ENCODE measurements at places on chromosomes 4 and X.
A peak's percentile ranks its signal among the peaks of the same experiment; 100 is the strongest.

- no peak for DNase-seq
These were observed 90.4 kb downstream of the PHEX start for GRCh38 chrX:22122510-22122909.

DNA sequence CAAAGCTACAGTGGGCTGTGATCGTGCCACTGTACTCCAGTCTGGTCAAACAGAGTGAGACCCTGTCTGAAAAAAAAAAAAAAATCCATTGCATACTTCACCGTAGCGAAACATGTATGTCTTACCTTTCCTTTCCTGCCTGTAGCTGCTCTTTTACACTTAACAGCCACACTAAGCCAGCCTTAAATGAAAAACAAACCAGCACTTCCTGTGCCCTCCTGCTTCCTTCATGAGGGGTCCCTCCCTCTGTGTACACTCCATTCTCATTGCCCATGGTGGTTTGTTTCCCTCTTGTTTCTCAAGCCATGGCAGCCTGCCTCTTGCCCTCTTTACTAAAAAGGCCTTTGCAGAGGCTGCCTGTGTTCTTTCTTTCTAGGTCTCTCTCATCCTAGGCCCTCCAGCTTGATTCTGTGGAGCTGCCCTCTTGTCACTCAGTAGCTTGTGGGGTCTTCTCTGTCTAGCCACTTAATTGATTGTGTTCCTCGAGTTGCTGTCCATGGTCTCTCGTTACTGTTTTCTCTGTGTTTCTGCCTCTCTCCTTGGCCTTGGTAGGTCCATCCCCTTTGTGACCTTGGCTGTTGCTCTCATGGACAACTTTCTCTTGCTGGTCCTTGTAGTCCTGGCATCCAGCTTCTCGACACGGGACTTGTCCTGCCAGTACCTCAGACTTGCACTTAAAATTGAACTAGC, 52.1 kb upstream of the MSANTD1 start:
- DNase-seq: no peak

- no peak for DNase-seq
These were observed 35.1 kb downstream of the BCOR start for GRCh38 chrX:40062525-40063155.

GRCh38 chr4:152515678-152516077, 20.2 kb downstream of the FBXW7 start:
- no peak for DNase-seq

GRCh38 chr4:81084029-81084428, 53.5 kb downstream of the BMP3 start:
- DNase-seq: no peak

- no peak for DNase-seq
These were observed 13.8 kb upstream of the CLDN34 start for GRCh38 chrX:9953396-9953795.

- no peak for DNase-seq
These were observed 107.6 kb upstream of the FAM9B start for GRCh38 chrX:9141496-9141895.

- peak; percentile 85 for DNase-seq
These were observed at the start of the genes HMGN5 and SH3BGRL for GRCh38 chrX:81201671-81202455. Gene HMGN5 (minus strand): TSS chrX:81201913. CDS start chrX:81121549, 80,364 bp downstream. Gene SH3BGRL (plus strand): TSS chrX:81202102. CDS start chrX:81202201, 99 bp downstream.

- no peak for DNase-seq
These were observed 32.2 kb downstream of the CFAP299 start for GRCh38 chr4:80367737-80368136.

GRCh38 chr4:142406917-142407501, 439.1 kb downstream of the INPP4B start:
- DNase-seq: no peak

DNA sequence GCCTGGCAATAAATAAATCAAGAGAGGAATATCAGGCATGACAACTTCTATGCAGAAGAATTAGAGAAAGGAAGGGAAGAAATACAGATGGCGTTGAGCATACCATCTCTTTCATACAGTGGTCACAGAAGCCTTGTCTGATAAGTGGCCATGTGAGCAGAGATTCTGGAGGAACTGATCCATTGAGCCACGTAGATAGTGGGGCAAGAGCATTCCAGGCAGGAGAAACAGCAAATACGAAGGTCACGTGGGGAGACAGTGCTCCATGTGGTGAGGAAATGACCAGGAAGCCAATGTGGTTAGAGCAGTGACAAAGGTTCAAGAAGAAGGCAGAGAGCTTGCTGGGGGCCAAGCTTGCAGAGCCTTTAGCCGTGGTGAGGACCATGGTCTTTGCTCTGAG, 226.7 kb upstream of the NOCT start:
- no peak for DNase-seq

DNA sequence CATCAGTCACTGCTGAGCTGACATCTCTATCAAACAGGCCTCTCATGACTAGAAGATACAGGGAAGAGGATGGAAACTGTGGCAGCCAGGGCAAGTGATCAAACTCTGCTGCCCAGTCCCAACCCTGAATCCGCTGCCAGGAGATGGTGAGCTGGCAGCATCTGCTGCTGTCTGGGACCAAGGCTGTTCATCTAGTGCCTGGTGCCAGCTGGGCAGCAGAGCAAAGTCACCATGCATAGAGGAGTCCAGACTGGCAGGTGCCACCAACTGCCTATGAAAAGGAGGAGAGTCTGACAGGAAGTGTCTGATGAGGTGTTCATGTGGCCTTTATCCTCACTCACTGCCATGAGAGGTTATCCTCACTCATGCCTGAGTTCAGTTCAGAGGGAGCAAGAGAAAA, 518.9 kb downstream of the MID1IP1 start:
- DNase-seq: no peak

DNA sequence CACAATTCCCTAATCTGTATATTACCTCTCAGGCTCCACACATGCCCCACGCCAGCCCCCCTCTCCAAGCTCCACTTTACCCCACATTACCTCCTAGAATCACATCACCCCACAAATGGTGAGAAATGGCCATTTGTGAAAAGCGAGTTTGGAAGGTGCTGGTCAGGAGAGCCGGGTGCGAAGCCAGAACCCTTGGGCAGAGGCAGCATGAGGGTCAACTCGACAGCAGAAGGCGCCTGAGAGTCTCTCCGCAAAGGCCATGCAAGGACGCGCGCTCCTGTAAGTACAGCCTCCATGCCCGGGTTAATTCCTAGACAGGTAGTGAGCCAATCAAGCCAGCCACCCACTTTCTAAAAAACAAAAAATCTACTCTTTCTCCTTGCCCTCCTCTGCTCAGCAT, 42.4 kb downstream of the RHOXF2 start:
- no peak for DNase-seq

- DNase-seq: no peak
These were observed 57.5 kb upstream of the HDAC8 start for GRCh38 chrX:72630185-72630584.

- no peak for DNase-seq
These were observed 11.9 kb downstream of the RPS6KA3 start for GRCh38 chrX:20254712-20255299.

- DNase-seq: no peak
These were observed 156.4 kb downstream of the PPARGC1A start for GRCh38 chr4:23733476-23733875.

DNA sequence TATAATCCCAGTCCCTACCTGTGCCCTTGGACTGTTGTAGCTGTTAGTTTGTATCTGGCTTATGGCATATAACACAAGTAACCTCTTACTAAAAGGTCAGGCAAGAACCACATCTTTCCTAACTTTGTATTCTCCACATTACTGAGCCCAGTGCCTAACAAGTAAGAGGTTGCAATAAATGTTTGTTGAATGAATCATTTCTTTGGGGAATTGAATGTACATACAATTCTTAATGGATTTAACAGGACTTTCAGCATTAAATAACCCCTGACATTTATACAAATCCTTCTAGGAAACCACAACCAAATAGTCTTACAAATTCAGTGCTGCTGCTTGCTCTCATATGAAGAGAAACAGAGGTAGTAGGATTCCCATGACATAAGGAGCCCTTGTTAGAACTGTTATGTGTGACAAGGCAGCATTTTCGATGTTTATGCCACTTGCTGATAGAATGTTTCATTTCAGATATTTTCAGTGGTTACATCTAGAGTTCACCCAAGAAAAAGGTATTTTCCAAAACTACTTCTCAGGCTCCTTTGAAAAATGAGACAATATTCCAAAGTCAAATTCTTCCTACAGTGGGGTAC, 62.0 kb downstream of the MBNL3 start:
- no peak for DNase-seq

DNA sequence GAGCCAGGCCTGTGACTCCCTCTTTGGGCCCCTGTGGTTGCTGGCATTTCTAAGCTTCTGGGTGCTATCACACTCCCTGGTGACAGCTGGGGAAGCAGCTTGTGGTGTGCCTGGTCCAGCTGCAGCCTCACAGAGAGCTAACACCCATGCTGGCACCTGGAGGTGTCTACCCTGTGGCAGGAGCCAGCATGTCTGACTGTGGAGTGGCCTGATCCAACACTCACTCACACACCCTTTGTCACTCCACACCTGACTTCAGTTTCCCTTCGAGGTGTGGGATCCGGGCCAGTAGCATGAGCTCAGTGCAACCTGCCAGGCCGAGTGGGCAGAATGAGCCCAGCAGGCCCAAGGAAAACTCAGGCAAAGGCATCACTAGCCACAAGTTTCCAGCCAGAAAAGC, 67.5 kb downstream of the TECRL start:
- DNase-seq: peak; percentile 84

GRCh38 chr4:32987111-32987510, 2266.9 kb downstream of the PCDH7 start:
- no peak for DNase-seq

GRCh38 chr4:11895766-11896165, 467.1 kb upstream of the HS3ST1 start:
- no peak for DNase-seq

- DNase-seq: no peak
These were observed 27.5 kb downstream of the CASK start for GRCh38 chrX:41895826-41896225.

- no peak for DNase-seq
These were observed 99.4 kb downstream of the FAM13A start for GRCh38 chr4:88957570-88957969.

DNA sequence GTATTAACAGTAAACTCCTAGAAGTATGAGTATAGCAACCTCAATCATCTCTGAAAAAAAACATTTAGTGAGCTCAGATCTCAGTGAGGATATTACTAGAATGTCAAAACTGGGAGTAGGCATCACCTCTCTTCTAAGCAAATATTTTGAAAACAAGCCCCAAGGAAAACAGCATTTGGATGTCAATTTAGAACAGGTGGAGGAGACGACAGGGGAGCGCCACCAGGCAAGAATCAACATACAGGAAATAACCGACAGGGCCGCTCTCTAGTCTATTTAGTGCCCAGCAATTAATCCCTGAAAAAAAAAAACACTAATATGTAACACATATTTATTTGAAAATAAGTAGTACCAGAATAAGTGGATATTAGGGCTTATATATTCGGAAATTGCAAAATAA, 940.3 kb upstream of the ADGRL3 start:
- no peak for DNase-seq

GRCh38 chrX:88612870-88613329, 134.1 kb upstream of the CPXCR1 start:
- no peak for DNase-seq

GRCh38 chr4:168707205-168707604, 210.4 kb downstream of the PALLD start:
- DNase-seq: no peak

- no peak for DNase-seq
These were observed 151.6 kb downstream of the GRID2 start for GRCh38 chr4:92455329-92455839.

GRCh38 chr4:73528171-73528570, 46.6 kb downstream of the AFM start:
- no peak for DNase-seq

DNA sequence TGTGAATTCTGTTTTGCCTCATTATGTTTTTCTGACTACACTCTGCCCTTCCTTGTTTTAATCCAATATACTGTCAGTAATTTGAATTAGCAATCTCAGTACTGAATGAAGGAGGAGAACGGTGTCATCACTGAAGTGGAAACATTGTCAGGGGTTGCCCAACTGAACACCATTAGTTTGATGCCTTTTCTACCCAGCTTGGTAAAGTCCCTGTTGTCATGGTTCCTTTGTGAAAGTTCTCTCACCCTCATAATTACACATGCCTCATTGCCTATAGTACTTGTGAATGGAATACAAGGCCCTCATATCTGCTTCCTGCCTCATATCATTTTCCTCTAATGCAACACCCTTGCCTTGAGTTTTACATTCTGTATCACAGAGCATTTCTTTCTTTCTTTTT, 76.9 kb downstream of the RRAGB start:
- DNase-seq: no peak

Data from left ventricle myocardium superior (tissue), 1 donor.